Pancreas (tissue), 10 donors: ENCODE measurements at places on chromosomes 4 and X. TPM values are rescaled to one million over a fixed set of nuclear protein-coding genes. Genes with fewer than 3 reads are reported as not detected.
A peak's percentile ranks its signal among the peaks of the same experiment; 100 is the strongest.

CWH43 gene
- not detected for total RNA-seq

- DNase-seq, result no peak
- no peaks in the 10 kb centered on the region for H3K36me3 ChIP-seq
- H3K27ac ChIP-seq, result no peak overlapping the region
- no peaks in the 10 kb centered on the region for H3K27me3 ChIP-seq
Observed at GRCh38 chrX:143788265-143788664, 67.7 kb upstream of the SPANXN2 start.

DNA sequence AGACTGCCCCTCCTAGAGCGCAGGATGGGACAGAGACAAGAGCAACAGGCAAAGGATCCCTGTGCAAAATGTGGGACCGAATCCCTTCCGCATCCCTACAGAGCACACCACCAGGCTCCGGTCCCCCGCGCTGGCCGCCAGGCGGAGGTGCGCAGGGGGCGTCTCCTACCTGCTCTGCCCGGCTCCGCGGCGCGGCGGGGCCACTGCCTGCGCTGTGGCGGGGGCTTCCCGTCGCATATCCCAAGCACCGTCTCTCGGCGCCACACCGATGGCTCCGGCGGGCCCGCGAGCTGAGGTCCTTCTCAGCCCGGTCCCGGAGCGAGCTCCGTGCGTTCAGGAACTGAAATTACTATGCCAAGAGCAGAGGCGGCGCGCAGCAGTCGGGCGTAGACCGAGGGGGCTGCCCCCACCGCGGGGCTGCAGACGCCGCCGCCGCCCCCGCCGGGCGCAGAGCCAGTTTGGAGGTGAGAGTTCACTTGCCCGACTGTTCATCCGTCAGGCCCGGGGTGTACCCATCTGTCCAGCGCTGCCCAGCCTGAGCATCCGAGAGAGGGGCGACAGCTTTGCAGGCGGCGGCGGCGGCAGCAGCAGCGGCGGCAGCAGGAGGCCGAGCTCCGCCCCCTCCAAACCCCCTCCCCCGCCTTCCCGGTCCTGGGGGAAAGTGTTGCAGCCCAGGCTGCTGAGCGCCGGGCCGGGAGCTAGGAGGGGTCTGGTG, at the start of gene GPRIN3:
GPRIN3 (minus strand) TSS at position 355 of the 715 bp plus-strand sequence. CDS start 57,690 bp downstream, outside the sequence.
- peaks cover 3% of the 10 kb centered on the region for H3K4me1 ChIP-seq
- no peaks in the 10 kb centered on the region for H3K36me3 ChIP-seq
- DNase-seq, result peak; percentile 86
- H3K27ac ChIP-seq, result peak within 1 kb of the TSS; percentile 82
- no peaks in the 10 kb centered on the region for H3K27me3 ChIP-seq
- H3K4me3 ChIP-seq, result peak within 1 kb of the TSS; percentile 87

DNA sequence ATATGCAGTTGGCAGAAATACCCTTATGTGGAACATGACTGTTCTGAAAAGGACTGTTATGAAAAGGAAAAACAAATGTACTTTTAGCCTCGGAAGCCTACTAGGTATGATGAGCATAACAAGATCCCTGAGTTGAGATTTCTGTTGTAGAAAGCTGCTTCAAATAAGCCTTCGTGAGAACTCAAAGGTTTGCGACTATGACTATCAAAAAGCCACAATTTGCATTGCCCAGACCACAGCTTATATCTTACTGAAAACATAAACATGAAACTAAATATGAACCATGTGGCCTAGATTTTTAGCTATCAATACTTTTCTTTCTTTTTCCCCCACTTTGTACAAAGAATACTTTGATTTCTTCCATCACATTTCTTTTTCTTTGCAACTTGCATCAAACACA, 398.2 kb upstream of the LCORL start:
- no peaks in the 10 kb centered on the region for H3K27me3 ChIP-seq
- no peaks in the 10 kb centered on the region for H3K4me1 ChIP-seq
- DNase-seq, result no peak
- no peaks in the 10 kb centered on the region for H3K36me3 ChIP-seq
- H3K27ac ChIP-seq, result no peak overlapping the region
- no peak overlapping the region for H3K4me3 ChIP-seq

DNA sequence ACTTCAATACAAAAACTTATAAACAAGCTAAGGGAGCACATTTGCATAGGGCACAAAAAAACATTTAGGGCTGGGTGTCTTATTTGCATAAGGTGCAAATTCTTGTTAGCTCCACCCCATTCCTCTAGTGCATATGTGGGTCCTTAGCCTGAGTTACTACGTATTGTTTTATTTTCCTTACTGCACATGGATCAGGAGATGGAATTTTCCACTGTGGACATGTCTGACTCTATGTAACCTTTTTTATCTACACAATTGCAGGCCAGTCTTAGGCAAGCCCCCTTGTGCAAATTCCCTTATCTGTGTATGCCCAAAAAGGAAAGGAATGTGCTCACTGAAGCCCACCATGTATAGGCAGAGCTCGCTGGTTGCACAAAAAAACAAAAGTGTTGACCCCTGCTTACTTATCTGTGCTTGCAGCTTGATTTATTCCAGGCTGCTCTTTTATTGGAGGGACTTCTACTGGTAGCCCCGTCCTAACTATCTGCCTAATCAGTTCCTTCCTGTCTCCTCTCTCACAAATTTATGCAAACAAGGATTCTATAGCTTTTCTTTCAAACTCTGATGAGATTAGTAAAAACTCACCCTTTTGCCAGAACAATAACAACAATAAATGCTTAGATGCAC, 359.0 kb upstream of the MAGEB16 start:
- H3K4me1 ChIP-seq, result peaks cover 10% of the 10 kb centered on the region
- no peaks in the 10 kb centered on the region for H3K36me3 ChIP-seq
- no peak for DNase-seq
- H3K27me3 ChIP-seq, result no peaks in the 10 kb centered on the region
- H3K27ac ChIP-seq, result peak overlapping the region; percentile 32
- no peak overlapping the region for H3K4me3 ChIP-seq

NMU gene
- not detected for total RNA-seq

DNA sequence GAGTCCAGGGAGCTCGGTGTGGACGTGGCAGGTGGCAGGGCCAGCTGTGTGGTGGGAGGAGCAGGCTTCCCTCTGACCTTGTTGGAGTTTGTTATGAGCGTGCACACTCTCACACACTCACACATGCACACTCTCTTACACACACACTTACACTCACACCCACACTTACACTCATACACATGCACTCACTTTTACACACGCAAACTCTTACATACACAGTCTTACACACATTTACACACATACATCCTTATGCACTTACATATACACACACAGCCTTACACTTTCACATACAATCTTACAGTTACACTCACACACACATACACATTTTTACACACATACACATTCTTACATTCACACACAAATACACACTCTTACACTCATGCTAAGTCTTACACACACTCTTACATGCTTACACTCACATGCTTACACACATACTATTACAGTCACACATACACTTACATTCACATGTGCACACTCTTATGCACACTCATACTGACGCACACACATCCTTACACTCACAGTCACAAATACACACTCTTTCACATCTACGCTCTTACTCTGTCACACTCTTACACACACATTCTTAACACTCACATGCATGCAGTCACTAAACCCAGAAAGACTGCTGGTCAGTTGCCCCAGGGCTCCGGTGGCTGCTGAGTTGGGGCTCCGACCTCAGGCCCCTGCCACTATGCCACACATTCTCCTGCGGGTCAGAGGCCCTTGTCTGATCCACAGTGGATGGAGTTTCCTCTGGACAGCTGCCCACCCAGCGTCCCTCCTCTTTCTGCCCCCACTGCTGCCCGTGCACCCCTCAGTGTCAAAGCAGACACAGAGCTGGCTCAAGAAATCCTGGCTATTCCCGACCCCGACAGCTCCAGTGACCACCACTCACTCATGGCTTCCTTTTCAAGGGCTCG, 95.8 kb downstream of the ADRA2C start:
- no peaks in the 10 kb centered on the region for H3K36me3 ChIP-seq
- no peaks in the 10 kb centered on the region for H3K27me3 ChIP-seq
- H3K4me3 ChIP-seq, result no peak overlapping the region
- DNase-seq, result no peak
- H3K4me1 ChIP-seq, result no peaks in the 10 kb centered on the region
- no peak overlapping the region for H3K27ac ChIP-seq

GRCh38 chr4:4395849-4396627, 9.1 kb downstream of the NSG1 start:
- no peaks in the 10 kb centered on the region for H3K4me1 ChIP-seq
- no peaks in the 10 kb centered on the region for H3K27me3 ChIP-seq
- DNase-seq, result no peak
- no peaks in the 10 kb centered on the region for H3K36me3 ChIP-seq

DNA sequence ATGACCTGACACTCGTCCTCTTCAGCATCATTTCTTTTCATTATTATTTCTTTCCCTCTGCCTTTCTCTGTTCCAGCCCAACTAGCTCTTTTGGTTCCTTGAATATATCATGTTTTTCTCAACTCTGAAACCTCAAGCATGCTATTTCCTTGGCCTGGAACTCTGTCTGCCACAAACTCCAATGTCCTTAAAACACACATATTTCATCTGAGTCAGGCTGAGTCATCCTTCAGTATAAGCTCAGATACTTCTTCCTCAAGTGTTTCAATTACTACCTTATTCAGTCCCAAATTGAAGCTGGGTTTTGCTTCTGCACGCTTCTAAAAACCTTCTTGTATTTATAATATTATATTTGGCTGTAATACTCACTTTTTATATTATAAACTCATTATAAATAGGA, 424.2 kb downstream of the PDGFC start:
- H3K36me3 ChIP-seq, result no peaks in the 10 kb centered on the region
- no peak for DNase-seq
- no peaks in the 10 kb centered on the region for H3K27me3 ChIP-seq
- H3K4me1 ChIP-seq, result no peaks in the 10 kb centered on the region
- H3K4me3 ChIP-seq, result no peak overlapping the region
